Gastroesophageal sphincter (tissue), 4 donors: ENCODE measurements at places on chromosomes 3 and 15.

DNA sequence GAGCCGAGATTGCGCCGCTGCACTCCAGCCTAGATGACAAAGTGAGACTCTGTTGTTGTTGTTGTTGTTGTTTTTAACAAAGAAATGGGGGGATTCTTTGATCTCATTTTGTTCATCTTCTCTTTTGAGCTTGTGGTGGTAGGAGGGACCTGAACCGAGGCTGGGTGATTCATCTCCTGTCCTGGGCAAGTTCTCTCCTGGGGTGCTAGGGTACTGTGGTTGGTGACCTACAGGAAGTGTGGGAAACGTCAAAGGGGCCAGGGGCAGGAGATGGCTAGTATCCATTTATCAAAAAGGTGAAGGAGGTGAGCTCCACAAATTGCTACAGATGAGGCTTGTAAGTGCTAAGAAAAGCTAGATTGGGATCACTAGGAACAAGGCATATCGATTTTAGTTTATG, 14.3 kb downstream of the PPCDC start:
- H3K36me3 ChIP-seq: peaks cover 24% of the 10 kb centered on the region
- no peak overlapping the region for H3K4me3 ChIP-seq
- no peaks in the 10 kb centered on the region for H3K27me3 ChIP-seq
- ATAC-seq: no peak
- no peaks in the 10 kb centered on the region for H3K4me1 ChIP-seq

DNA sequence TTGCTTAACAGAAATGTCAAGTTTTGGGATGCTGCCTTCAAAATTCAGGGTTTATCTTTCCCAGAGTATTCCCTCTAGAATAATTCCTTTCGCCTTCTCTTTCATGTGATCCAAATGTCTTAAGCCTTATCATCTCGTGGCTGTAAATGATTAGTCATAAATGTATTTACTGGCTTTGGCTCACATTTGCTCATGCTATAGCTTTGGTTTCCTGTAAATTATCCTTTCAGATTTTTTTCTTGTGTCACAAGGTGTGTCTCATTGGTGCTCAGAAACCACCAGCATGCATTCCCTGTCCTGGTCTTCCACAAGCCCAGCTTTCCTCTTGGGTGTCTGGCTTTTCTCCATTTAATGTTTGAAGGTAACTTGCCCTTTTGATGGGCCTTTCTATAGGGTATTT, 692.7 kb upstream of the ALCAM start:
- H3K36me3 ChIP-seq: no peaks in the 10 kb centered on the region
- no peak overlapping the region for H3K4me3 ChIP-seq
- H3K4me1 ChIP-seq: no peaks in the 10 kb centered on the region
- H3K27me3 ChIP-seq: no peaks in the 10 kb centered on the region
- H3K27ac ChIP-seq: no peak overlapping the region

DNA sequence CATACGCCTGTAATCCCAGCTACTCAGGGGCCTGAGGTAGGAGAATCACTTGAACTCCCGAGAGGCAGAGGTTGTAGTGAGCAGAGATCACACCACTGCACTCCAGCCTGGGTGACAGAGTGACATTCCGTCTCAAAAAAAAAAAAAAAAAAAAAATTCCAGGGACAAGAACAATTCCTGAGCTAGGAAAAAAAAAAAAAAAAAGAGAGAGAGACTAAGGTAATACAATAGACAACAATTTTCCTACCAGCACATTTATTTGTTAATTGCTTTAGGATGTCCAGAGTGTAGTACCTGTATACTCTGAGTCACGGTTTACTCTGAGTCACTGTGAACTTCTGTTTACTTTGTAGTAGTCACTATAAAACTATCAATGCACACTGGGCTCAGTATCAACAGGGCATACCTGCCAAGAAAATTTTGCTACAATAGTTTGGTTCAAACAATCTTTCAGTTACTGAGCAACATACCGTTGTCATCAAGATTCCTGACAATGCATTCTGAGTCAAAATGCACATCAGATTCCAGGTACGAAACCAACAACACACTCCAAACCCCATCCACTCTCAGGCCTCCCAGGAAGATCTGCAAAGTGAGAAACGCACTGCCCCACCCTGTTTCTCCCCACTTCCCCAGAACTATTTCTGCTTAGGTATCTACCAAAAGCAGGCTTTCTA, 28.3 kb downstream of the IGF2BP2 start:
- H3K4me3 ChIP-seq: no peak overlapping the region
- no peak overlapping the region for H3K27ac ChIP-seq
- peak; percentile 36 for ATAC-seq
- no peaks in the 10 kb centered on the region for H3K27me3 ChIP-seq
- no peaks in the 10 kb centered on the region for H3K36me3 ChIP-seq
- no peaks in the 10 kb centered on the region for H3K4me1 ChIP-seq

DNA sequence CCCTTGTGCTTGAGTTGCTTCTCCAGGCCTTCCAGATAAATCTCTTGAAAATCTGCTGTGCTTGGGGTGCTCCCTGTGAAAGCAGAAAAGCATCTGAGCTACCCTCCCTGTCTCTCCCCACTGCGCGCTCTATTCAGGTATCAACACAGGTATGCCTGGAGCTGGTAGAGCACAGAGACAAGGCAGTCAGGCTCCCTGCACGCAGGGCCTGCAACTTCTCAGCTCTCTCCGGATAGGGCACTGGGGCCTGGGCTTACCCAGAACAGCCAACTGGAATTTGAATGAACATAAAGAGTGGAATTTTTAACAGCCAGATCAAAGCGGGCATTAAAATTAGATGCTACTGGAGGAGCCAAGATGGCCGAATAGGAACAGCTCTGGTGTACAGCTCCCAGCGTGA, 183.6 kb downstream of the XXYLT1 start:
- no peaks in the 10 kb centered on the region for H3K27me3 ChIP-seq
- H3K27ac ChIP-seq: no peak overlapping the region
- H3K4me3 ChIP-seq: no peak overlapping the region

GRCh38 chr15:81050805-81051204, 50.1 kb downstream of the TLNRD1 start:
- ATAC-seq: no peak
- no peak overlapping the region for H3K4me3 ChIP-seq
- no peak overlapping the region for H3K27ac ChIP-seq
- no peaks in the 10 kb centered on the region for H3K27me3 ChIP-seq
- H3K4me1 ChIP-seq: no peaks in the 10 kb centered on the region

DNA sequence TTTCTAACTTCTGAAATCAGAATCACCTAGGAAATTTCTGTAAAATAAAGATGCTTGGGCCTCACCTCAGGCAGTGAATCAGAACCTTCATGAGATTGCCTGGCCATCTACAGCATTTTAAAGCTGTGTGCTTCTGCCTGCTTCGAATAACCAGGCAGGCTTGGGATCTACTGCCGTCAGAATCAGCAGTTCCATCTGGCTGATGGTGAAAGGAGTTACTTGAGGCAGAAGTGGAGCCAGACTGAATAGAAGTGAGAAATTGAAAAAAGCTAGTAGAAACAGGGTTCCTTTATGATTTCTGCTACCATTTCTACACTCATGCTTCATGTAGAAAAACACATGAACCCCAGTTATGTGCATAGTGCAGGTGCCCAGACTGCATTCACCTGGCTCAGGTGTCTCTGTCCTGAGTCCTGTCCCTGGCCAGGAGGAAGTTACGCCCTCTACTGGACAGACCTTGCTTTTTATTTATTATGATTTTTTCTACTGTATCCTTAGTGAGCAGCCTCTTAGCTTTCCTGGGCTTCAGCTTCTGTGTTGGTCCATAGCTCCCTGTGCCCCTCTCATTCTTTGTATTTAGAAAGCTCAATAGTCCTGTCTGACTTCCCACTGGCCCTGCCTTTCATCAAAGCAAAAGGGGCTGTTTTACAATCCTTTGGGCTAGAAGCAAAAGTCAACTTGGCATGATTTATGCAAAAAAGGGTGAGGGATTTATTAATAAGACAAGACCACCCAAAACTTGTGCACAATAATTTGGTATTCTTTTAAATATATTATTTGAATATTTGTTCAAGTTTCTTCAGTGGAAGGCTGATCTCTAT, 200.8 kb upstream of the GOLGA6L4 start:
- H3K36me3 ChIP-seq: no peaks in the 10 kb centered on the region
- H3K27ac ChIP-seq: no peak overlapping the region
- ATAC-seq: no peak
- no peaks in the 10 kb centered on the region for H3K27me3 ChIP-seq
- H3K4me1 ChIP-seq: no peaks in the 10 kb centered on the region

DNA sequence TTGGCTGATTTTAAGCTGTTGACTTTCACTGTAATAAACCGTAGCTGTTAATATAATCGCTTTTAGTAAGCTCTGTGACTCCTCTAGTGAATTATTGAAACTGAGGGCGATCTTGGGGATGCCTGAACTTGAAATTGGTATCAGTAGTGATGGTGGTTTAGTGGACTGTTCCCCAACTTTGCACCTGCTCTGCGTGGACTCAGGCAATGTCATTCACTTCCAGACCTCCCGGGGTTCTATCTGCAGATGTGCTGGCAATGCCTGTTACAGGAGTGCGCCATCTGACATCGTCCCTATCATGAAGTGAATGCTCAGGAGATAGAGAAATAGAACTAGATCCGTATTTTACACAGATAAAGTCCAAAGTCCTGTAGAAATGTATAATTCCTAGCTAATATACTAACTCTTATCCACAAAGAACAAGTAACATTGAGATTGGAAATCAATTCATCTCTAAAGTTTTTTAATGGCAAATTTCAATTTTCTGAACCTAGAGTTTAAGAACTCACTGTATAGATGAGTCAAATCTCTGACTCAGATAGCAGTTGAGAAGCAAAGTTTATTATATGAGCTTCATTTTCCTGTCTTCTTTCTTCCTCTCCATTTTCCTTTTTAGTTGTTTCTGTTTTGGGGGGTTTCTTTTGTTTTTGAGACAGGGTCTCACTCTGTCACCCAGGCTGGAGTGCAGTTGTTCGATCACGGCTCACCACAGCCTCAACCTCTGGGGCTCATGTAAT, 51.8 kb downstream of the HEG1 start:
- no peak for ATAC-seq
- no peak overlapping the region for H3K27ac ChIP-seq
- H3K4me1 ChIP-seq: peaks cover 59% of the 10 kb centered on the region
- H3K4me3 ChIP-seq: no peak overlapping the region
- no peaks in the 10 kb centered on the region for H3K27me3 ChIP-seq
